ENCODE measurements at places on chromosomes 11 and 22.

- DNase-seq = no peak
Measured at GRCh38 chr22:28950617-28951411, 67.4 kb downstream of the ZNRF3 start.

DNA sequence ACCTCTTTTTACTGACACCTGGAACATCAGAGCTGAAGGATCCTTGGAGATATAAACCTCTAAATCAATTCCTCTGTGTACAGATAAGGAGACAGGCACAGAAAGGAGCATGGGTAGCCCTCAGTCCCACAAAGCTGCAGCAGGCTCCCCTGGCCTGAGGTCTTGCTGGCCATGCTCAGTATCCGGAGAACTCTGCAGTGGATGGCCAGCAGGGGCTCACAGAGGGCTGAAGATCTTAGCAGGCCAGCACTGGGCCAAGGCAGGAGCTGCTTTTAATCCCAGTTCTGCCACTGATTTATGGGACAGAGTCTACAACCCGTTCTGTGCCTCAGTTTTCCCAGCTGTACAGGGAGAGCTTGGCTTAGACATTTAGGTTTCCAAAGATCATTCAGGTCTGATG is 52.6 kb upstream of the LRRC32 start:
- no peak for DNase-seq

GRCh38 chr11:66346476-66347424 is 679 bp downstream of the B4GAT1 start:
- no peak for DNase-seq

DNA sequence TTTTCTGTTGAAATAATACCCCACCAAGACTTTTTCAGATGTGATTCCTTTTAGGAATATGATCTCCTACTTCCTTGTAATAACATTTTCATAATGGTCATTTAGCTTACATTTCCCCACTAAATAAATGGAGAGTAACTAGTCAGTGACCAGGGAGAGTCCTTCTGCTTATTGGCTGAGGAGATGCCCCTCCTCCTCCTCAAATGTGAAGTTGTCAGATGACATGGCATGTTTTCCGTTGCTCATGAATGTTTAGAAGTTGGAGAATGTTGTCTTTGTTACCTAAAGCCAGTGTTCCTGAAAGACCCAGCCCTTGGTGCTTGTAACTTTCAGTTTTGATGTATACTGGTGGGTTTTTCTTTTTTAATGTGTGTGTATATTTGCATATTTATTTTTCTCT is 38.2 kb downstream of the CSRP3 start:
- DNase-seq = no peak

DNA sequence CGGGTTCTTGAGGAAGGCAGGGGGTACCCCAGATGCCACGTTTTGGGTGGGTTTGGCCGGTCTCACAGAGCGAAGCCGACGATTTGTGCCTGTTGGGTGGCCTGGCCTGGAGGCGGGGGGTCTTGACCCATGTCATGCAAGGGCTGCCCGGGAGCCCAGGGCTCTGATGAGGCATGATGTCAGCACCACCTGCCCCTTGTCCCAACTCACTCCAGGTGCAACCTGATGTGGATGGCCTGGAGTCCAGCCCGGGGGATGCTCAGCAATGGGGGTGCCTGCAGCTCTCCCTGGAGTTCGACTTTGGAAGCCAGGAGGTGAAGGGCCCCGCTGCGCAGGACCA is 851 bp downstream of the SYT8 start:
- no peak for DNase-seq

GRCh38 chr11:6755303-6755952 is 16.3 kb downstream of the OR2AG2 start:
- DNase-seq = peak; percentile 48

GRCh38 chr11:43197379-43197778 is 114.4 kb upstream of the API5 start:
- peak; percentile 55 for DNase-seq

- no peak for DNase-seq
Measured at GRCh38 chr11:67632175-67632981, 2.6 kb upstream of the NUDT8 start.

DNA sequence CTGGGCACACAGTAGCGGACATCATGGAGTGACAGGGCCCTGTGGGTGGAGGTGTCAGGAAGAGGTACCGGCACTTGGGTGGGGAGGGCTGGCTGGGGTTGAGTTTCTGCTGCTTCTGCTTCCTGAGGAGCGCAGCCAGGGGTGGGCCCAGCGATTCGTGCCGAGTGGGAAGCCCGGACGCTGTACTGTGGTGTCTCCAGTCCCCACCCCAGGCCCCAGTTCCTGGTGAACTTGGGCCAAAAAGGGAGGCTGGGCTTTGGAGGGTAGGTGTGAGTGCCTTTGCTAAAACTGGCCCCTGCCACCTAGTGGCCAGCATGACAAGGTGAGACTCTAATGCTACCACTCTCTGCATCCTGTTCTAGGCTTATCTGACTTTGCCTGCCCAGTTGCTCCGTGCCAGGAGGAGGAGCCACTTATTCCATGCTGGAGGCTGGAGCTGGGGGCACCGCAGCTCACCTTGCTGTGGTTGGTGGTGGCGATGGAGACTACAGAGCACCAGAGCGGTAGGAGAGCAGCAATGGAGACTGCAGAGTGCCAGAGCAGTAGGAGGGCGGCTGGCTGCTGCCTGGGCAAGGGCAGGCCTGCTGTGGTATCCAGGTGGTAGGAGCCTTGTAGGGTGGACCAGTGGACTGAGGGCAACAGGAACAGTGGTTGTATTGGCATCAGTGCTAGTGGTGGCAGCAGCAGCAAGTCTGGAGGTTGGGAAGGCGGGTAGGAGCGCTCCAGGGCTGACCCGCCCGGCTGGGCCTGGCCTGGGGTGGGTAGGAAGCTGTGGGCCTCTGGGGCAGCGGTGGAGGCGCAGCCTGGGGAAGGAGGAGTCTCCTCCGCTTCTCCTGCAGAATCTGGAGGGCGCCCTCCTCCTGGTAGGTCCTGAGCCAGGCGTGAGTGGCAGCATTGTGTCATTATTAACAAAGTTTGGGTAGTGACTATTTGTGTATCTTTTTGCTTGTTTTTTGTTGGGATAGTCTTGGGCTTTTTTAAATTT is 2.2 kb upstream of the RFPL2 start:
- no peak for DNase-seq

DNA sequence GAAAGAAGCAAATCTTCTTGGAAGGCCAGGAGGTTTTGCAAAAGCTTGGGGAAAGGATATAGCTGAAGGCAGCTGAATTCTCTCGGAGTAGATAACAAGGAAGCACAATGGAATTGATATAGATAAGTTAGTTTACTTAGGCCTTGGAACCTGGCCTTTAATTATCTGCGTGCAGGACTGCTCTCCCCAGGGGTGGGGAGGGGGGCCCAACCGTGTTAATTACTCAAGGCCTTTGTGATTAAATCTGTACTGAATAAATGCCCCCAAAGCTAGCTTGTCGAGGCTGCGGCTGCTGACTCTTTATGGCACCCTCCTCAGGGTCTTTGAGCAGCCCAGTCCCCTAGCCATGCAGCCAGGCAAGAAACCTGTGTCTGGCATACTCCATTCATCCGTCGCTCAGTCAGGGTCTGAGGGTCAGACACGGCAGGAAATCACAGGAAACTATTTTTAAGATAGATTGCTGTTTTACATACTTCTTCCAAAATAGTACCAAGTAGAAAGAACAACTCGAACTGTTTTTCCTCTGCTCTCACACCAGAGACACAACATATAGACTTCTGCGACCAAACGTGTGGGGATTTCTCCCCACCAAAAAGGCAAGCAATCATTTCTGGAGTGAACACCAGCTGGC is 36.5 kb downstream of the MS4A2 start:
- DNase-seq = no peak

- DNase-seq = no peak
Measured at GRCh38 chr11:46667043-46667481, 33.4 kb downstream of the ARHGAP1 start.

GRCh38 chr11:127592371-127592770 is 591.8 kb upstream of the KIRREL3 start:
- DNase-seq = no peak

GRCh38 chr11:66470015-66470414 is 3.3 kb downstream of the PELI3 start:
- no peak for DNase-seq

- DNase-seq = no peak
Measured at GRCh38 chr11:111114091-111114490, 131.4 kb upstream of the POU2AF2 start.

DNA sequence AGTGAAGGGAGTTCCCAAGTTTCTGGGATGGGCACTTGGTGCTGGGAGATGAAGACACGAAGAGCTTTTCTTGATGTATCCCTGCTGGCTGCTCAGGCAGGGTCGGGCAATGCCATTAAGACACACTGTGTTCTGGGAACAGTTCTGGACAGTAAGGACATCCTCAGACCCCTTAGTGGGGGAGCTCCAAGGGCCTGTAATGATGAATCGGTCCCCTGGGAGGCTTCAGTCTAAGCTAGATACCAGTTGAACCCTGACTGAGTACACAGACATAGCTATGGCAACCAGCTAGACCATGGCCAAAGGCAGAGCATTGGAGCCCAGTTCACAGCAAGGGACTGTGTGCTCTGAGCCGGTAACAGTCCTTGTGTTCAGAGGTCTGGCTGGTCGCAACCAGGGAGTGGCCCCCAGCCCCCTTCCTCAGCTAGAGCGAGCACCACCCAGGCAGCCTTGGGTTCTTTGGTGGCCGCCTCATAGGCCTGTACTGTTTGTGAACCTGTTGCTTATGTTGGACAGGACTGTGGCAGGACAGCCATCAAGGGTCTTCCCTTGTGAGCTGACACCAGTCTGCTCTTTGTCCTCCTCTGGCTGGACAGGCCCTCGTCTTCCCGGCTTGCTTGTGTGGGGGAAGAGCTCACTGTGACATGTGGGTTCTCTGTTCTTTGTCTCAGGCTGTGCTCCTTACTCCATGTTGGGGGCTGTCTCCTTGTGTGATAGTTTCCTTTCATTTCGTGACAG is 25.0 kb downstream of the MED15 start:
- DNase-seq = no peak

- DNase-seq = no peak
Measured at GRCh38 chr11:30125456-30125855, 105.4 kb upstream of the FSHB start.

DNA sequence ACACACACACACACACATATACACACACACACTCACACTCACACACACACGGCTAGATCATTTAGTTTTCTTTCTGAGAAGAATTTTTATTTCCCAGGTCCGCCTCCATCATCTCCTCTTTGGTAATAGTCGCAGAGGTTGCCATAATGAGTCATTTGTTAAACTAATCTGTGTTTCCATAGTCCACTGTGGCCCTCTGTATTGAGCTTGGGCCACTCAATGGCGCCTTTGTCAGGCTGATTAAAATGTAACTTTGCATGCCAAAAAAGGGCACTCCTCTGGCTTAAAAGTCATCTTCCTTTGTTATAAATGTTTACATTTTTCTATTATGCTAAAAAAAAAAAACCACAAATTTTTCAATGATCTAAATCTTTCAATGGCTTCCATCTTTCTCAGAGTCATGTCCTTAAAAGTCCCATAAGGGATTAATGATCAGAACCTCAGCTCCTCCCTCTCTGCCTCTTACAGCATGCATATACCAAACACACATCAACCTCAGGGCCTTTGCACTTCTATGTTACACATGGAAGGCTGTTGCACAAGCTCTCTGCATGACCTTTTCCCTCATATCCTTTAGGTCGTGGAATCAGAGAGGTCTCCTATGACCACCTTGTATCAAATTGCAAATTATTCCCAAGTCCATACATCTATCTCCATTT is 35.3 kb downstream of the EHF start:
- DNase-seq = no peak

DNA sequence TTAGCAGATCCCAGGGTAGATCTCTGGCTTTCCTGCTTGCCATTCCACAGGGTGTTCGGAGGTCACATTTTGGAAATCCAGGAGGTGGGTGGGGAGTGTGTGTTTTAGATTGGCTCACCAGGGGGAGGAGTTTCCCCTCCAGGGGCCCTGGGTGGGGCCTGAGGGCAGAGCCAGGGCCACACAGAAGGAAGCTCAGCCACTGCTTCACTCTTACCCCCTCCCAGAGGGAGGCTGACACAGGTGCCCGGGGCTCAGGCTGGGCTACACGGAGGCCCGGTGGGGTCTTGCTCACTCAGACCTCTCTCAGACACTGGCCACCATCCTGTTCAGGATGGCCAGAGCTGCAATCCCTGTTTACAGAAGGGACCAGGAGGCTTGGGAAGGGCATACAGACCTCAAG is 2.5 kb downstream of the WNT7B start:
- DNase-seq = no peak

DNA sequence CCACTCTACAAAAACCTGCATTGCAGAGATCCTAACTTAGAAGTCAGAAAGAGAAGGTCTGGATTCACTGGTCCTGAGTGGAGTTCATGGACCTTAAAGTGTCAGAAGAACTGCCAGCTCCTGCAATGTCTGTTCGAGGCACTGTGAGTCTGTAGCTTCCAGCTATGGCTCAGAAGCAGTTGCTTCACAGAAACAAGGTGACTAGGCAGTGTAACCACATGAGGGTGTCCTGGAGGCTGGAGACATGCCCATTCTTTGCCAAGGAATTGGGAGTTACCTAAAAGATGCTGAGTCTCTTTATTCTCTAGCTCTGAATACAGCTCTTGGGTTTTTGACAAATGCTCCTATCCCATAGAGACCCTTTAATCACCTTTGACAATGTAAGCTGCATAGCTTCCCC is 130.5 kb downstream of the SPON1 start:
- no peak for DNase-seq

GRCh38 chr11:123178186-123178585 is 16.9 kb downstream of the CLMP start:
- DNase-seq = no peak

- peak; percentile 70 for DNase-seq
Measured at GRCh38 chr22:31561238-31561887, 65.0 kb downstream of the SFI1 start.

DNA sequence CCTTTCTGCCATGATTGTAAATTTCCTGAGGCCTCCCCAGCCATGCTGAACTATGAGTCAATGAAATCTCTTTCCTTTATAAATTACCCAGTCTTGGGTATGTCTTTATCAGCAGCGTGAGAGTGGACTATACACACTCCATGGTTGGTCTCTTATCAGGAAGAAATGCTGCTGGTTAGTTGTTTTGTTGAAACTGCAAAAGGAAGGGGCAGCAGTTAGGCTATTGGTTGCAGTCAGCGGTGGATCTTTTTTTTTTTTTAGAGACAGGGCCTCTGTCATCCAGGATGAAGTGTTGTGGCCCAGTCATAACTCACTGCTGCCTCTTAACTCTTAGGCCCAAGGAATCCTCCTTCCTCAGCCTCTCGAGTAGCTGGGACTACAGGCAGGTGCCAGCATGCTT is 51.7 kb downstream of the HSD17B12 start:
- DNase-seq = no peak

- DNase-seq = no peak
Measured at GRCh38 chr11:120130176-120130980, 7.5 kb downstream of the TRIM29 start.

- DNase-seq = no peak
Measured at GRCh38 chr11:73465871-73466270, 89.7 kb downstream of the RELT start.

- DNase-seq = no peak
Measured at GRCh38 chr11:109140857-109141515, 281.0 kb upstream of the C11orf87 start.
